A673 (cell line): ENCODE measurements at places on chromosomes 13 and 19.

GRCh38 chr13:104024416-104025170, 958.4 kb upstream of the SLC10A2 start:
- no peak for DNase-seq

DNA sequence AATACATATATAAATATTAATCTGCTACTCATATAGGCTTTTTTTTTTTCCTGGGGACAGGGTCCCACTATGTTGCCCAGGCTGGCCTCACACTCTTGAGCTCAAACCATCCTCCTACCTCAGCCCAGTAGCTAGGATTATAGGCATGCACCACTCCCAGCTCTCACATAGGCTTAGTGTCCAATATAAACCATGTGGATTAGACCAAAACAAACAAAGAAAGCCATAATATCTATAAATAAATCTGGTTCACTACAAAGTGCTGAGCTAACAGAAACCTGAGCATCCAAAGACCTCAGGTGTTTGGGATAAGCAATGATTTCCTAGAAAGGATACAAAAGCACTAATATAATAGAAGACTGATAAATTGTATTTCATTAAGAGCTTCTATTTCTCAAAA, 26.0 kb downstream of the TBC1D4 start:
- no peak for DNase-seq

- no peak for DNase-seq
These were observed 15.1 kb downstream of the CCDC97 start for GRCh38 chr19:41324921-41325639.

GRCh38 chr19:55146705-55147273, 2.2 kb downstream of the TNNT1 start:
- DNase-seq, result peak; percentile 54

GRCh38 chr19:49056101-49056901, 1.2 kb downstream of the CGB7 start:
- peak; percentile 63 for DNase-seq

- no peak for DNase-seq
These were observed 25.1 kb downstream of the LNX2 start for GRCh38 chr13:27595055-27595811.

GRCh38 chr13:77391475-77391874, 64.6 kb upstream of the MYCBP2 start:
- DNase-seq, result no peak

DNA sequence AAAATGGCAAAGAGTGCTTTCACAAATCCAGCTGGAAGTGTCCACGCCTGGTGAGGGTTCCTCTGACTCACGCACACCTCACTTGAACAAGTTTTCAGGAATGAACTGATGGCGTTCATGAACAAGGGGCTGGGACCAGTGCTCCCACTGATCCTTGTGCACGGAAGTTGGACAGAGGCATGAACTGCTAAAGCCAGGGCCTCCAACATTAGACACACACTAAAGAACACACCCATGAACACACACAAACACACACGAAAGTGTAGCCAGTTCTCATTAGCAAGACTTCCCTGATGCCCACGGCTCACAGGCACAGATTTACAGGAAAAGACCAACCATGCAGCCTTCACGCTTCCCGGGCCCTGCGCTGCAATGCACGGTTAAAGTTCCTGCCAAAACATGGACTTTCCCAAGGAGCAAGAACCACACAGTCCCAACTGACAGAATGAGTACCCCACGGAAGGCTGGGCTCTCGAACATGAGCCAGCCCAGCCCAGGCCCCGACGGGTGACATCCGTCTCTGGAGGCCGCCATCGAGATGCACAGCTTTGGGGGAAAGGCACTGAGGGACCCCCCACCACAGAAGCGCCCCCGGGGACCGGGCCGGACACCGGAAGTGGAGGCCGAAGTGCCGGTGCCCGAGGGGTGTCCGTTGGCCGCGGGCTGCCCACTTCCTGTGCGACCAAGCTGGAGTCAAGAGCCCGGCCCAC, 808 bp downstream of the DNMT1 start:
- peak; percentile 44 for DNase-seq

DNA sequence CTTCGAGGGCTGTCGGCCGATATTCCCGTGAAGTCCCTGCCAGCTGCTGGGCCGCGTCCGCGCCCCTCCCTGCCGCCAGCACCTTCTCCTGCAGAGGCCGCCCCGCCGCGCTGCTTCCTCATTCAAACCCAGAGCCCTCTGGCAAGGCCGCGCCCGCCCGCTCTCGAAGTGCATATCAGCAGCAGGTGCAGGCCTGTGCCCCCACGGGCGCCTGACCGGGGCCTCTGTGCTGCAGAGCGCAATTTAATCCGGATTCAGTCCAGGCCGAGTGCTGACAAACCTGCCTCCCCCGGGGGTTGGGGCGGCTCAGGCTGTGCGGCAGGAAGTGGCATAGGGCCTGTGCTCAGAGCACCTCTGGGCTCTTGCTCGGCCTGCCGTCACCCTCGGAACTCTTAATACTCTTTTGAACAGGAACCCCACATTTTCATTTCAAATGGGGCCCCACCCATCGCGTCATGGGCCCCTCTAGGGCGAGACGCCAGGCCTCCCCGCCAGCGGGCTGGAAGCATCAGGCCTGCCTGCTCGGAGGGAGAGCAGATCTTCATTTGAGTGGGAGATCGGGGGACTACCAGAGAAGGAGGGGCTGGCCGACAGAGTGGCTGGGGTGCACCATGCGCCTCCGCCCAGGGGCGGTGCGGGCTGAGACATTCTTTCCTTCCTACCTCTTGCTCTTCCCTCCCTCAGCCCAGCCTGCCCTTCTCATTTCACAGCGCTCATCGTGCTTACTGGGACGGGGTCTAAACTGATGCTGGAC, 125.7 kb downstream of the TNFRSF19 start:
- DNase-seq, result no peak

DNA sequence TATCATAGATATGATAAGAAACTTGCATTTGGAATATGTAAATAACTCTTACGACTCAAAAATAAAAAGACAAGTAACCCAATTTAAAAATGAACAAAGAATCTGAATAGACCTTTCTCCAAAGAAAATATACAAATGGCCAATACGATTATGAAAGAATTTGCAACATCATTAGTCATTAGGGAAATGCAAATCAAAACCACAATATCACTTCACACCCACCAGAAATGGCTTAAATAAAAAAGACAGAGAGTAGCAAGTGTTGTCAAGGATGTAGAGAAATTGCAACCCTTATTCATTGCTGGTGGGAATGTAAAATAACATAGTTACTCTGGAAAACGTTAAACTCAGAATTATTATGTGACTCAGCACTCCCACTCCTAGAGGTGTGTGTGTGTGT, 226.6 kb upstream of the MAB21L1 start:
- no peak for DNase-seq

- DNase-seq, result no peak
These were observed 89.3 kb downstream of the SPACA7 start for GRCh38 chr13:112465251-112466131.

DNA sequence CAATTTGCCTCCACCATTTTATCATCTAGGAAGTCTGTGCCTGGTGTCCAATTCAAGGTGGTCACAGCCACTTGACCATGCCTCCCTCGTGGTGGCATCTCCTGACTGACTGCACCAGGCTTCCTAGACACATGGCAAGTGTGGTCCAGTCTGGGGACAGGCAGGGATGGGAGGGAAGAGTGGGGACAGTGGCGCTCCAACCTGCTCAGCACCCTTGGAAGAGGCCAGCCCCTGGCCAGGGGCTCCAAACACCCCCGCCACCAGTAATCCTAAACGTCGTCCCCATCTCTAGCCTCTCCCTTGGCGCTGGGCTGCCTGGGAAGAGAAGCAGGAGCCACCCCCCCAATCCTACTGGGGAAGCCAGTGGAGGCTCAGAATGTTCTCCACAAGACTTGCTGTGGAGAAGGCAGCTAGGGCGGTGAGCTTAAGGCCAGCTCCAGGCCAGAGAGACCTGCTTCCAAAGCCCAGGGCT, 2.7 kb downstream of the RPL36 start:
- DNase-seq, result no peak

GRCh38 chr13:44333950-44334655, 39.5 kb upstream of the SERP2 start:
- DNase-seq, result no peak

- no peak for DNase-seq
These were observed 8.8 kb upstream of the COX7A1 start for GRCh38 chr19:36160821-36161596.

DNA sequence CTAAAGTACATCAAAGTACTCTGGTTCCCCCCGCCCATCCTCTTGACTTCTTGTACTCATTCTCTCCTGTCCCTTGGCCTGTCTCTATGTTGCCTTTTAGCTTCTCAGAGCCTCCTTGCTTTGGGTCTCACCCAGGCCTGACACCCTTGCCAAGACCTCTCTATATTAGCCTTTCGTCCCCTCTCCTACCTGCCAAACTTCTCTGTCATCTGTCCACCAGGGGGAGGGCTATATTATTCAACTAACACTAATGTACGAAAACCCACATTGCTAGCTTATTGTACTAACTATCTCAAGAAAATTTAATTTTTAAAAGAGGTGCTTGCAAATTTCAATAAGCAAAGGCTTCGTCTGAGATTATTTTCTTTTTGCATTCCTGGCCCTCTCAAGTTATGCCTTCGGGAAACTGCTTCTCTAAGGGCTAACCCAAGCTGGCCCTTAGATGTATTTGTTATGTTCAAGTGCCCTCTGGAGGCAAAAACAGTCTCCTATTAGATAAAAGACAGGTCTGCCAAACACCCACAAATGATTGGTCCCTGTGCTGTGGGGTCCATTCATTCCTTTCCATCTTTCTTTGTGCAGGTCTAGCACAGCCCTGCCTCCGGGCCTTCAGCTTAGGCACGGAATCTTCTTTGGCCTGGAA, 6.3 kb upstream of the MRPS31 start:
- DNase-seq, result peak; percentile 75

GRCh38 chr13:106156468-106156867, 379.0 kb downstream of the EFNB2 start:
- no peak for DNase-seq

DNA sequence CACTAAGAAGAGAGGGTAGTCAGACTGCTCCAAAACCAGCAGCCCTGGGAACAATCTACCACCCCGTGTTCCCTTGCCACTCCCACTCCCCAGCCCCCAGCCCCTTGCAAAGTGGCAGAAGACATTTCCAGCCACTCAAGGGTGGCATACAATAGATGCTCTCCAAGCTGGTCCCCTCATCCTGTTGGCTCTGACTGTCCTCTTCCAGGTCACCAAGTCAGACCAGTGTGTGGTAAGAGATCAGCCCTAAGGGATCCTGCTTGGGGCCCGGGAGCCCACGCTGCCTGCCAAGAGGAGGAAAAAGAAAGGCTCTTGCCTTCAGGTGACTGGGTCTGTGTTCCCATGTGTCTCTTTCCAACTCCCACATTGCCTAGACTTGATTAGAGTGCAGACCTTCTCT, 25.0 kb downstream of the SERP2 start:
- DNase-seq, result no peak

GRCh38 chr13:61109741-61110140, 305.9 kb downstream of the PCDH20 start:
- DNase-seq, result no peak

GRCh38 chr19:46984077-46985010, 35.3 kb upstream of the NPAS1 start:
- DNase-seq, result peak; percentile 63

- no peak for DNase-seq
These were observed 389.3 kb downstream of the SUCLA2 start for GRCh38 chr13:47611664-47612288.

GRCh38 chr13:33678084-33678483, 139.9 kb upstream of the RFC3 start:
- peak; percentile 25 for DNase-seq

DNA sequence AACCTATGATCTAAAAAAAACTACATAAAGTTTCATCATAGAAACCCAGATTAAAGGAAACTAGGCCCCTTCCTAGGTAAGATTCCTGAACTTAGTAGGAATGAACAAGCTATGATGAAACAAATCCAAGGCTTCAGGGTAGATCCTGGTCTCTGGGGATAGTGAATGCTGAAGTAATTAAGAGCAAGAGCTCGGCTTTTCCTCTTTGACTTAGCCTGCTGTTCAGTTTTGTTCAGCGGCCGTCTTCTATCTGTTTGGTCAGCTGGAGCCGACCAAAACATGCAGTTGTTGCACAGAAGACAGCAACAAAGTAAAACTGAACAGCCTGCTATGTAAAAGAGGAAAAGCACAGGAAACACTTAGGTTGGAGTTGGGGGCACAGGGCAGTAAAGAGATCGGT, 44.1 kb upstream of the RFXAP start:
- no peak for DNase-seq

GRCh38 chr13:45143346-45143751, 23.0 kb downstream of the GTF2F2 start:
- no peak for DNase-seq

- DNase-seq, result no peak
These were observed 2.6 kb downstream of the ZSCAN4 start for GRCh38 chr19:57671124-57671895.

- no peak for DNase-seq
These were observed 2.0 kb downstream of the STXBP2 start for GRCh38 chr19:7638802-7639465.

GRCh38 chr19:50708179-50708879, 11.3 kb downstream of the SHANK1 start:
- DNase-seq, result no peak

DNA sequence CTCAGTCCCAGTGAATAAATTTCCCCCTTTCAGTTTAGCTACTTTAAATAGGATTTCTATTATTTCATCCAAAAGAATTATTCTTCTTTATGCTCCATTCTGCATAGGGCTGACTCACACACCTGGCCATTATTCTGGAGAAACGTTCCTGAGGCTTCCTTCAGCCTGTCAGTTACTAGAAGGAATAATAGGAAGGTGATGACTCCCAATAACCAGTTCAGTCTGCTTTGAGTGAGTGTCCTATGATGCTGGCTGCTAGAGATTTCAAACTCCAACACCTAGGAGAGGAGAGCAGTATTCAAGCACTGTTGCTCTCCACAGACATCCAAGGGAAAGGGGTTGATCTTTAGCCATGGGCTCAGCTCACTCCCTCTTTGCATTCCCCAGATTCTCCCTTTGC, 117.8 kb downstream of the KCTD12 start:
- no peak for DNase-seq

DNA sequence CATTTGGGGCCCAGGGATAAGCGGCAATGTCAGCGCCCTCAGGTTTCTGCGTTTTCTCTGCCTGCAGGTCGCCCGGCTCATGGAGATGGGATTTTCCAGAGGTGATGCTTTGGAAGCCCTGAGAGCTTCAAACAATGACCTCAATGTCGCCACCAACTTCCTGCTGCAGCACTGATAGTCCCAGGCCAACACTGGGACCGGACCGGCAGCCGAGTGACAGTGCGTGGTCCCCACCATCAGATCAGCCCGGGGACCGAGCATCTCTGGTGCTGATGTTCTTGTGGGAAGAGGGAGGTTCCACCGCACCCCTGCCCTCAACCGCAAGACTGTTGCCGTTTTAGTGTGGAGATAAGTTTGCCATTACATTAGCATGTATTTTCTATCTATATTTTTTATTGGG, 78.0 kb upstream of the GPR183 start:
- no peak for DNase-seq

- DNase-seq, result no peak
These were observed 112.4 kb downstream of the KATNAL1 start for GRCh38 chr13:30194906-30195305.

- no peak for DNase-seq
These were observed 10.3 kb upstream of the LEUTX start for GRCh38 chr19:39768334-39768733.
